ENCODE measurements at places on chromosomes 4 and X. TPM values are rescaled to one million over a fixed set of nuclear protein-coding genes. Genes with fewer than 3 reads are reported as not detected.

Gene TLR8
- polyA plus RNA-seq = 0.20 TPM

Gene MAGEA9B
- not detected for polyA plus RNA-seq

Gene CT45A3
- not detected for polyA plus RNA-seq

Gene TNIP3
- not detected for polyA plus RNA-seq

Gene CHRNA9
- polyA plus RNA-seq = 0.10 TPM

Gene GAB3
- polyA plus RNA-seq = 4.7 TPM

Gene PAGE4
- not detected for polyA plus RNA-seq

DNA sequence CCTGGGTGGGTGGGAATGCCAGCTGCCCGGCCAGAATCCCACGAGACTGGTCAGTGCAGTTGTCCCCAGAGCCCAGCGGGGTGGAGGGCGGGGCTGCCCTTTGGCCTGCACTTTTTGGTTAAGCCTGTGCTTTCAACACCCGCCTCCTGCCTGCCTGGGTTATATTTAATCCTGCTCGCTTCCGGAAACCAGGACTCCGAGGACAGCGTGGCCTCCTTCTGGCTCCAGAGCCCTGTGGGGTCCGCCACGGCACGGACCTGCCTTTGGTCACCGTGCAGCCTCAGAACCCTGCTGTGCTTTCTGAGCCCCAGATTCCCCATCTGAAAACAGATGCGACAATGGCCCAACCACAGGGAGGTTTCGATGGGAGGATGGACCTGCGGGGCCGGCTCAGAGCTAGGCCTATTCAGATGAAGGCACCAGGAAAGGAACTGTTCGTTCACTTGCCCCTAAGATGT lies 29.4 kb upstream of the KIAA0232 start:
- no peak for DNase-seq

DNA sequence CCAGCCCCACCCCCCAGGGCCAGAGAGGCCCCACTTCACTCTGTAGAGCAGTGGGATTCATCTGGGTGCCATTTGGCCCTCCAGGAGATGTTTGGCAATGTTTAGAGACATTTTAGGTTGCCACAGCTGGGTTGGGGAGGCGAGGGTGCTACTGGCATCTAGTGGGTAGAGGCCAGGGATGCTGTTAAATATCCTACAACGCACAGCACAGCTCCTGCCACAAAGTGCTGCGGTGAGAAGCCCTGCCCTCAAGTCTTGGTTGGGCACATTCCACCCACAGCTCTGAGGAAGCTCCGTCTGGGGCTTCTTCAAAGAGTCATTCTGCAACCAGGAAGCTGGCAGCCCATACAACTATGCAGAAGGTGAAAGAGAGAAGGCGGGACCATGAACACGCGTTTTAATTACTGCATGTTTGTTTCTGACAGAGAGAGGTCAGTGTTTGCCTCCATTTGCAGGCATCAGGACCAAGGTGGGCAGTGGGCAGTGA lies 48.1 kb upstream of the FAM9C start:
- no peak for DNase-seq

GRCh38 chrX:69615342-69615741 lies 571 bp upstream of the EDA start:
- DNase-seq = no peak

GRCh38 chrX:66008328-66008970 lies 31.4 kb downstream of the VSIG4 start:
- no peak for DNase-seq

DNA sequence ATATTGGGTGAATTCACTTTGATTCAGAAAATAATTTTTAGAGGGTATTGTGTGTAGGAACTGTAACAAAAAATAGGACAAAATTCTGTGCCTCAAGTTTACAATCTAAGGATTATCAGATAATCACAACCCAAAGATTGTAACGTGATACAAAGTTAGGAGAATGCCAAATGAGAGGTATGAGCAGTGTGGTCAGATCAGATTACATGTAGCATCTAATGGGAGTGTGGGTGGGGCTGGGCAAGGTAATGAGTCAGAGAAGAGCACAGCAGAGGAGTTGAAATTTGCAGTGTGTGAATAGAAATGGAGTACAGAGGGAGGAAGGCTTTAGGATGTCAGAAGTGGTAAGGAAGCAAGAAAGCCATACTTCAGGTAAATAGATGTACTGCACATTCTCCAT lies 103.4 kb upstream of the TEX13A start:
- DNase-seq = no peak

GRCh38 chrX:82692991-82693390 lies 815.1 kb upstream of the POU3F4 start:
- DNase-seq = no peak

- no peak for DNase-seq
Observed at GRCh38 chr4:158962393-158962792, 140.5 kb upstream of the RAPGEF2 start.

DNA sequence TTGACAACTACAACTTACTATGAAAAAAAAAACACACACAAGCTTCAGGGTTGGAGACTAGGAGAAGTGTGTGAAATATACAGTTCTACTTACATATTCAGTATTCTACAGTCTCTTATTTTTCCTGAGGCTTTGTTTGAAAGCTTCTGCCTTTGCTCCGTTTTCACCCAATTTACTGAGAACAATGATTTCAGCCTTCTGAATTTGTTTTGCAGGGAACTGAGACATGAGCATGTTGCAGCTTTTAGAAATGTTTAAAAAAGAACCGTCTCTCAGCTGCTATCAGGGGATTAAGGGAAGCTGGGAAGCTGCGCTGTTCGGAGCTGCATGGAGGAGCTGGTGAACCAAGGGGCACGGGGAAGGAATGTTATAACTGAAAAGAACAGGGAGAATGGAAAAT lies 85.7 kb downstream of the QDPR start:
- no peak for DNase-seq

- DNase-seq = no peak
Observed at GRCh38 chr4:143185253-143186107, 763 bp downstream of the USP38 start.

GRCh38 chr4:42519803-42520417 lies 122.6 kb downstream of the SHISA3 start:
- peak; percentile 44 for DNase-seq

- DNase-seq = no peak
Observed at GRCh38 chr4:34318773-34319172, 1925.5 kb downstream of the ARAP2 start.

Data from forelimb muscle (tissue), 1 donor.